ENCODE measurements at places on chromosomes 5 and 9.

- DNase-seq, result no peak
These were observed 73.2 kb upstream of the UNC5A start for GRCh38 chr5:176736931-176737745.

GRCh38 chr5:981456-981855 is 27.1 kb upstream of the NKD2 start:
- DNase-seq, result no peak

DNA sequence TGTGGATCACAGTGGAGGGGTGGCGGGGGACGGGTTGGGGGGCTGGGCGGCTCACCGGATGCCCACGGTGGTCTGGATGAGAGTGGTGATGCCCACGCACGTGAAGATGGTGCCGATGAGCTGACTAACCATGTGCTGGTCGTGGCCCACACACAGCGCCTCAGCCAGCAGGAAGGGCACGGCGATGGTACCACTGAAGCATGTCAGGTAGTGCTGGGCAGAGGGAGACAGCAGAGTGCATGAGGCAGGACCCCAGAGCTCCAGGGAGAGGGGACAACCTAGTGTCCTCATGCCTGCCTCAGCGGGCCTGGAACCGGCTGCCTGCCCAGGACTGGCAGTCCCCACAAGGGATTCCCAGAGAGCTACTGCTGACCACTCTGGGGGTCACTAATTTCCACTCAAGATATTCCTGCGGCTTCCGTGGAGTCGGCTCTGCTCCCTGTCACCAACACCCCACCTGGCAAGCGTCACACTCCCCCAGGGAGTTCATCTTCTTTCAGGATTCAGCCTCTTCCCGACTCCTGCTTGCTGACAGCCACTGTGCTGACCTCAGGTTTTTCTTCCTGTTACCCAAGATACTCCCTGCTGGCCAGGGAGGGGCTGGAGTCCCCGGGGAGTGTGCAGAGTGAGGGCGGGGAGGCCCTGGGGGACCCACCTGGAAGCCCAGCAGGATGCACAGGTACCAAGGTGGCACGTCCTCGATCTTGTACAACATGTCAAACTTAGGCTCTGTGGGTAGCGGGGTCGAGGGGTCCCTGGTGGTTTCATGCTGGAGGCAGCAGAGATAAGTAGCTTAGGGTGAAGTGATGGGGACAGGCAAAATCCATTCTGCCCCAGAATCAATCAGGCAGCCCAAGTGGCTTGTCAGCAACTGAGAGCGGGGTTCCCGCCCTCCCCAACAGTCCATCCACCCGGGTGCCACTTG is 998 bp downstream of the SLC23A1 start:
- DNase-seq, result no peak

DNA sequence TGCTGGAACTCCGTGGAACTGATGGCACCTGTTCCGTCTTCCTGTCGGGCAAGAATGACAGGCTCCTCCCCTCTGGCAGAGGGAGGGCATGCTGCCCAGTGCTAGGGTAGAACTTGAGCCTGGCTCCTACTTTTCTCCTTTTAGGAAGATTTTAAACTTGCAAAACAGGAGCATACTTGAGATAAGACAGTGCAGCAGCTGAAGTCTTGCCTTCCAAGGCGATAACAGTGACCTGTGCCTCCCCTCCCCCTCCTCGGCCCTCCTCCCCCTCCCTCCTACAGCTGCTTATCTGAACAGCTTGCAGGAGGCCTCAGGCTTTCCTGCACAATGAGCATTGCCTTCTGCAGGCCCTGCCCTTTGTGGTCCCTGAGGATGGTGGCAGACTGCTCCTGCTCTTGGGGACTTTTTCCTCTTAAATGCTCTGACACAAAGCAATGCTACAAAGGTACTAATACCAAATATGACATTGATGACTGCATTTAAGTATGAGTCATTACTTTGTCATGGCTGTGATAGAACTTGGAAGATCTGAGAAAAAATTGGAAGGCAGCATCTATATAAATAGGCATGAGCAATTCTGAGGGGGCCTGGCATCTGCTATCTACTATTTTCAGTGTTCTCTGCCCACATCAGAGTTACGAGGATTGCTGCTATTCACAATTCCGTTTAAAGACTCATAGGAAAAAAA is 2.0 kb downstream of the GADD45G start:
- peak; percentile 37 for DNase-seq

DNA sequence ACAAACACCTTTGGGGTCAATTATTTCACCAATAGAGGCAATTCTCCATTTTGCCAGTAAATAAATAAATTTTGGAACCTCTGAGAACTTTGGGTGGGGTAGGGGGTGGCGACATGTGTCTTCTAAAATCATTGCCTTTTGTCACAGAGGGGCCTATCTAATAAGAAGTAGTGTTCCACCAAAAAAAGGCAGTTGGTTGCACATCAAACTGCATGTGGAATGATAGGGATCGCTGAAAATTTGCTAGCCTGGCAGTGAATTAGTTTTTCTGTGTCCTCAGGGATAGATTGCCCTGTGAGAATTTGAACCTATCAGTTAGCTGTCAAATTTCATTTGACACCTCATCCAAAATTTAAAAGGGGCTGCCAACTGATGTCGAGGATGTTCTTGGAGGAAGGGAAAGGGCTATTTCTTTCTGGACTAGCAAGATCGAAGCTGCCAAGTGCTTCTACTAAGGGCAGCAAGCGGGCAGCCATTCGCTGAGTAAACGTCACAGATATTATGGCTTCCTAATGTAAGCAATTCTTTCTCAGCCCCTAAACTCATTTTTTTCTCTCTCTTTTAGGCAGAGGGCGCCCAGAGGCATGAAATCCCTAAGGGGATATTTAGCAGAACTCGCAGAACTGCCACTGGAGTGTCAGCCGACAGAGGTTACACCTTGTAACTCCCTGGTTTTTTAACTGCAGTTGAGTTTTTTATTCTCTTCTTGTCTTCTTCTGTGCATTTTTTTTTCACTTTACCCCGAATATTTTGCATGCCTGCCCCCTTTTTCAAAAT is 2208.1 kb upstream of the WWC1 start:
- DNase-seq, result no peak

GRCh38 chr5:135395451-135395850 is 3.6 kb downstream of the MACROH2A1 start:
- DNase-seq, result no peak

GRCh38 chr5:164650427-164650826 is 1145.0 kb downstream of the MAT2B start:
- no peak for DNase-seq

GRCh38 chr5:141512911-141513626 is 24.2 kb downstream of the PCDHGC5 start:
- DNase-seq, result peak; percentile 23
